ENCODE measurements at places on chromosomes 1 and 21.
A peak's percentile ranks its signal among the peaks of the same experiment; 100 is the strongest.

DNA sequence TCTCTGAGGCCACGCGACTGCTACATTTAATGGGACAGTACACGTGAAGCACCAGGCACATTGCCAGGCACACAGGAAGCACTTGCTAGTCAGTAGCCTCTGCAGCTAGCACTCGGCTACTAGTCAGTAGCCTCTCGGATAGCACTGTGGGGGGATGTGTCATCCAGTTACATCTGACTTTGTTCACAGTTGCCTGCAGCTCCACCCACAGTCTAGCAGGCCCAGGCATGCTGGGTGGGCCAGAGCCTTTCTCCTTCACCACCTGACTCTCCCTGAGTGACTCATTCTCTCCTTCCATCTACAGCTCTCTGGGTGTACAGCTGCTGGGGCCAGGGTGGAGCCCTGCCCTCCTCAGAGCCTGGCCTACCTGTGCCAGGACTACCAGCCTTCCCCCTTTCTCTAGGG lies 51.5 kb downstream of the PTPRF start:
- no peak for DNase-seq

- peak; percentile 74 for DNase-seq
These were observed 838 bp upstream of the MAN1A2 start for GRCh38 chr1:117366177-117367045.

- no peak for DNase-seq
These were observed 44.8 kb upstream of the FBXO28 start for GRCh38 chr1:224069138-224069537.

DNA sequence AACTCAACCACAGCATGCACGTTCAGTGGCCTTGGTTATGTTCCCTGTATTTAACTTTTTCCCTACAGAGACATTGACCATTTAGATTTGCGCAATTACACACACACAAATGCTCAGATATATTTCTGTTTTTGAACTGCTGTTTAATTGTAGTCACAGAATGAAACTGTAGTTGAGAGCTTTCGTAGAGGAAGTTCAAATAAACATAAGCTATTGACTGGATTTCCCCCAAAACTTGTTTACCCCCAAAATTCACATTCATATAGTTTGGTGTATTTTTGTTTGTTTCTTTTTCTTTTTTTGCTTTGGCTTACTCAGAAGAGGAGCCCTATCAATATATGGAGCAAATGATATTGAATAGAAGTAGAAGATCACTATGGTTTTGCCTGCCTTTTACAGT lies 921.0 kb downstream of the ADGRL2 start:
- no peak for DNase-seq

DNA sequence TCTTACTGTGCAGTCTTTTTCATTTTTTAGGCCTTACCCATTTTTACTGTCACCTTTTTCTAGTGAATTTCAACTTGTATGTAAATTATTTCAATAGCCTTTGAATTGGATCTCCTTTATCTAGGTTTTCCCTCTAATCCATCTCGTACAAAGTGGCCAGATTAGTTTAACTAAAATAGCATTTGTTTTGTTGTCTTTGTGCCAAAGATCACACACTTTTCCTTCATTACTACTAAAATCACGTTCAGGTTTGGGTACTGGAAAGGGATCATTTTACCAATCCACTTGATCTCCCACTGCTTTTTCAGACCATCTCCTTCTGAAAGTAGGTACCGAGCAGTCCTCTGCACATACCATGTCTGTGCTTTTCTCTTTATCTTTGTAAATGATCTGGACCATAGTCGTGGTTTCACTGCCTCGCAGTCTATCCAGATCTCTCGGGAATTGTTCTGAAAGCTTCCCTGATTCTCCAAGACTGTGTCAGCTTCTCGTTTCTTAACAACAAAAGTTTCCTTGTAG lies 20.1 kb downstream of the KDM1A start:
- DNase-seq, result no peak
